ENCODE measurements at places on chromosomes 12 and 14. TPM values are rescaled to one million over a fixed set of nuclear protein-coding genes. Genes with fewer than 3 reads are reported as not detected.

NFE2 gene
- polyA plus RNA-seq = 2.3 TPM

IRAK3 gene
- 4.8 TPM for polyA plus RNA-seq

NELL2 gene
- polyA plus RNA-seq = 5.7 TPM

- H3K4me1 ChIP-seq = no peaks in the 10 kb centered on the region
- no peak overlapping the region for H3K4me3 ChIP-seq
- H3K36me3 ChIP-seq = no peaks in the 10 kb centered on the region
- DNase-seq = no peak
- no peaks in the 10 kb centered on the region for H3K27me3 ChIP-seq
These were observed 58.1 kb upstream of the NUDT4 start for GRCh38 chr12:93319523-93320050.

GRCh38 chr12:6799147-6799546, 9.8 kb downstream of the CD4 start:
- no peak overlapping the region for H3K27ac ChIP-seq
- H3K36me3 ChIP-seq = no peaks in the 10 kb centered on the region
- DNase-seq = no peak
- H3K4me3 ChIP-seq = no peak overlapping the region

DNA sequence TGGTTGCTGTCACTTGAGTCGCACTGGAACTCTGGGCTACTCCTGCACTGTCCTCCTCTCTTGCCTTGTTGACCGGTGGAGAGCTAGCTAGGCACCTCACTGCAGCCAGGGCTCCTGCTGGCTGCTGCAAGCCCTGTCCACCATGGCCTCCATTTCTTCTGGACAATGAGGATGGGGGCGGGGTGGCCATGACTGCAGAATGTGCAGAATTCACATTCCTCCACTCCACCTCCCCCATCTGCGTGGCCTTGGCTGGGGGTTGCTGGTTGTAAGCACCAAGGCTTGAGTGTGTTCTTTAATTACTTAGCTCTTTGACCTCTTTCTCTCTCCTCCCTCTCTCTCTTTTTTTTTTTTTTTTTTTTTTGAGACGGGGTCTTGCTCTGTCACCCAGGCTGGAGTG, 248.5 kb downstream of the PCNX1 start:
- no peaks in the 10 kb centered on the region for H3K36me3 ChIP-seq
- H3K27me3 ChIP-seq = peaks cover 2% of the 10 kb centered on the region
- no peak overlapping the region for H3K27ac ChIP-seq
- no peak overlapping the region for H3K4me3 ChIP-seq

GRCh38 chr14:29503903-29504302, 423.7 kb downstream of the PRKD1 start:
- no peak for DNase-seq
- no peaks in the 10 kb centered on the region for H3K4me1 ChIP-seq
- H3K4me3 ChIP-seq = no peak overlapping the region
- no peaks in the 10 kb centered on the region for H3K27me3 ChIP-seq

DNA sequence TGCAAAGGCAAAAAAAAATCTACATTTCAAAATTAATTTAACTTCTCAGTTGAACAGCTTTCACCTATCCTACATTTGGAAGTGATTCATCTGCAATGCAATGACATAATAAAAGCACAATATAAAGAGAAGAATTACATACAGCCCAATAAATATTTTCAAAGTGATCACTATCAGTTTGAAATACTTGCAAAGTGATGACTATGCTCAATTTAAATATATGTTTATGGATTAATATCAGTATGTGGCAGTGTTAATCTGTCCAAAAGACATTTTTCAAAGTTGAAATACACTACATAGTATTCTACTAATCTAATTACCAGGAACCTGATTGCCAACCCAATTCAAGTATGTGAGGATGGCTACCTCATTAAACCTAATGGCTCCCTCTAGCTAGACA, 460.7 kb upstream of the ATXN7L3B start:
- no peaks in the 10 kb centered on the region for H3K27me3 ChIP-seq
- no peaks in the 10 kb centered on the region for H3K4me1 ChIP-seq
- no peak overlapping the region for H3K4me3 ChIP-seq
- H3K36me3 ChIP-seq = no peaks in the 10 kb centered on the region

DNA sequence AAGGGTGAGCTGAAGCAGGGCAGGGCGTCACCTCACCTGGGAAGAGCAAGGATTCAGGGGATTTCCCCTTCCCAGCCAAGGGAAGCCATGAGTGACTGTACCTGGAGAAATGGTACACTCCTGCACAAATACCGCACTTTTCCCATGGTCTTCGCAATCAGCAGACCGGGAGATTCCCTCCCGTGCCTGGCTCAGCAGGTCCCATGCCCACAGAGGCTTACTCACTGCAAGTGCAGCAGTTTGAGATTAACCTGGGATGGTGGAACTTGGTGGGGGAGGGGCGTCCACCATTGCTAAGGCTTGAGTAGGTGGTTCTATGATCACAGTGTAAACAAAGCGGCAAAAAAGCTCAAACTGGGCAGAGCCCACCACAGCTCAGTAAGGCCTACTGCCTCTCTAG, 11.0 kb upstream of the DHRS4 start:
- no peak overlapping the region for H3K27ac ChIP-seq
- no peaks in the 10 kb centered on the region for H3K4me1 ChIP-seq
- DNase-seq = no peak
- H3K27me3 ChIP-seq = no peaks in the 10 kb centered on the region
- H3K36me3 ChIP-seq = no peaks in the 10 kb centered on the region
- H3K4me3 ChIP-seq = no peak overlapping the region

DNA sequence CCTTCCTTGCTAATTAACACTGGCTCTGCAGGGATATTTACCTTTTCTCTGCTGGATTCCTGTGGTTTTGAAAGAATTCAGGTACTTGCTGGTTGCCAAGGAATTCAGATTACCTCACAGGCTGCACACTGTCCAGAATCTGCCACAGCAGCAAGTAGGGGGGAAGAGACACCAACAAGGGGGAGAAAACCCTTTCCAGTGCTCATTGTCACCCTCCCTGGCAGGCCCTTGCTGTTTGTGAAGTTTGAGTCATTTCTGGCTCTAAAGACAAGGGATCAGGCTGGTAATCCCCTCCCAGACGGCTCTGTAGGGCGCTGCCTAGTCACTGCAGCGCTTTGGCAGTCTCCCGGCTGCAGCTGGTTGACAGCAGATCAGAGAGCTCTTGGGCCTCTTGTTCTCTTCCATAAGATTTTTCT, 50.8 kb downstream of the TTLL5 start:
- no peak overlapping the region for H3K4me3 ChIP-seq
- H3K27me3 ChIP-seq = no peaks in the 10 kb centered on the region
- H3K4me1 ChIP-seq = peaks cover 12% of the 10 kb centered on the region
- peaks cover 8% of the 10 kb centered on the region for H3K36me3 ChIP-seq

All from muscle of leg (tissue), 16 donors.